Lung microvascular endothelial cell (primary cell): ENCODE measurements at places on chromosomes 16 and 17.

- no peak for DNase-seq
These were observed 81.0 kb upstream of the TBX2 start for GRCh38 chr17:61318684-61319098.

GRCh38 chr17:15048381-15048780, 216.7 kb downstream of the PMP22 start:
- no peak for DNase-seq

GRCh38 chr17:3448059-3448665, 14.5 kb upstream of the OR1E2 start:
- DNase-seq: no peak

DNA sequence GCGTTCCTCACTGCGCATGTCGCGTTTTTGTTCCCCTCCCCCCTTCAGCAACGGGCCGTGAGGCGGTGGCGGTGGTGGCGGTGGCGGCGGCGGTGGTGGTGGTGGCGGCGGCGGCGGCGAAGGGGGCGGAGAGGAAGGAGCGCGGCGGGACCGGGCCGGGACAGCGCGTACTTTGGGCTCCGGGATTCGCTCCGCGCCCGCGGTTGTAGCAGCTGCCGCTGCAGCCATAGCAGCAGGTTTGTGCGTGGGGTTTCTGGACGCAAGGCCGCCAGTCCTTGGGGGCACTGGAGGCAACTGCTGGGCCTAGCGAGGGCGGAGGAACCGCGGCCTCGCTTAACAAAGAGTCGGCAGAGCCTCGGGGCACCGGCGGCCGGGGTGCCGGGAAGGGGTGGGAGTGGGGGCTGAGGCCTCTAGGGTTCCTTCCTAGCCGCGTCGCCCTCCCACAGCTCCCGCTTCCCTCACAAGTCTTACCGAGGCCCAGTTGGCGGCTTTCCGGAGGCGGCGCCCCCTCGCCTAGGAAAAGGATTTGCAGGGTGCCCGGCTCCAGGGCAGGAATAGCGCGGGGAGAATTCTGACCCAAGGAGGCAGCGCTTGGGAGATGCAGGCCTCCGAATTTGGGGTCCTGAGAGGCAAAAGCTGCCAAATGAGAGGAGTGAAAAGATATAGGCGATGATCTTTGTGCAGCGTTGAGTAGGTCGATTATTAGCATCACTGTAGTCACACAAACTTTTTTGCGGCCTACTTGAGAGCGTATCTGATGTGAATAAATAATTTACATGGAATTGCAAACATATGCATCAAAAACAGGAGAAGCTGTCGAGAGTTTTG, at the start of gene DDX42:
Gene DDX42, plus strand, starts transcription at position 30 of the 828 bp plus-strand sequence. CDS start 12,880 bp downstream, outside the sequence.
- DNase-seq: peak; percentile 58

DNA sequence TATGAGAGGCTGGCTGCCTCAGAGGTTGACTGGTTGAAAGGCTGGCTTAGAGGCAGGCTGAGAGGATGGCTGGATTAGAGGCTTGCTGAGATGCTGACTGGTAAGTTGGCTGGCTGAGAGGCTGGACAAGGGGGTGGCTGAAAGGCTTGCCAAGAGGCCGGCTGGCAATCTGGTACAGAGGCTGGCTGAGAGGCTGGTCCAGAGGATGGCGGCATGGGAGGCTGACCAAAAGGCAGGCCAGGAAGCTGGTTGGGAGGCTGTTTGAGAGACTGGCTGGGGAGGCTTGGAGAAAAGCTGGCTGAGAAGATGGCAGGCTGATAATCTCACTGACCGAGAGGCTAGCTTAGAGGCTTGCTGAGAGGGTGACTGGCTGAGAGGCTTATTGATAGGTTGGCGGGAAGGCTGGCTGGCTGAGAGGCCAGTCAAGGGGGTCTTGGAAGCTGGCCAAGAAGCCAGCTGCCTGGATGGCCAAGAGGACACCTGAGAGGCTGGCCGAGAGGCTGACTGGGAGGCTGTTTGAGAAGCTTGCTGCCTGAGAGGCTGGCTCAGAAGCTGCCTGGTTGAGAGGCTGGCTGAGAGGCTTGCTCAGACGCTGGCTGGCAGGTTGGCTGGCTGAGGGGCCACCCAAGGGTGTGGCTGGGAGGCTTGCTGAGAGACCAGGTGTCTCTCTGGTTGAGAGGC, 34.2 kb upstream of the ACSM2B start:
- DNase-seq: no peak

DNA sequence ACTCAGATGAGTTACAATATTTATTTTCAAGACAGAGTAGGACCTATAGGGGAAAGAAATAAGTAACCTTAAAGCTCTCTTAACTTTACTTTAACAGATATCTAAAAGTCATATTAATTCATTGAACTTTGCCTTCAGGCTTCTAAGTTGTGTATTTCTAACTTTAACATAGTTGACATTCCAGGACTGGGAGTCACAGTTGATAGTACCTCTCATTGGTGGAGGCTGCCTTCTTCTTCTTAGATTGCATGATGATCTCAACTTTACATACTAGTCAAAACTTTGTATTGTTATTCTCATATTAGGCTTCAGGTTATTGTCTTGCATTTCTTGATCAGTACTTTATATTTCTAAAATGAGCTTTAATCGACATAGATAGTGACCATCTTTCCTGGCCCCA, 350.1 kb upstream of the KIF2B start:
- DNase-seq: no peak
